IMR-90 (cell line): ENCODE measurements at places on chromosomes 13 and 19.

- no peak for DNase-seq
These were observed 51.6 kb downstream of the SERP2 start for GRCh38 chr13:44425041-44425814.

DNA sequence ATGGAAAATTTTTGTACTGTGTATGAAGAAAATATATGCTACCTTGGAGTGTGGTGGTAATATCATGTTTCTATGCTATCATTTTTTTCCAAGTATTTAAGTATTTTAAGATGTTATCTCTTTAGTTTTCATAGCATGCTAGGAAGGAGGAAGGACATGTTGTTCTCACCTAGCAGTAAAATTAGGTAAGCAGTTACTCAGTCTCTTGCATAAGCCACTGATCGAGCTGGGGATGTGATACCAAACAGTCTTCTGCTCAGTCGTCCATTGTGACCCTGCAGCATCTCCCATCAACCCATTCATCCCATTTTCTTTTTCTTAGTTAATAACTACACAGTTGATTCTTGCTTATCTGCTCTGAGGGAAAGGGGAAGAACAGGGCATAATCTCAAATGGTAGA lies 130.6 kb downstream of the KLF5 start:
- DNase-seq = no peak

DNA sequence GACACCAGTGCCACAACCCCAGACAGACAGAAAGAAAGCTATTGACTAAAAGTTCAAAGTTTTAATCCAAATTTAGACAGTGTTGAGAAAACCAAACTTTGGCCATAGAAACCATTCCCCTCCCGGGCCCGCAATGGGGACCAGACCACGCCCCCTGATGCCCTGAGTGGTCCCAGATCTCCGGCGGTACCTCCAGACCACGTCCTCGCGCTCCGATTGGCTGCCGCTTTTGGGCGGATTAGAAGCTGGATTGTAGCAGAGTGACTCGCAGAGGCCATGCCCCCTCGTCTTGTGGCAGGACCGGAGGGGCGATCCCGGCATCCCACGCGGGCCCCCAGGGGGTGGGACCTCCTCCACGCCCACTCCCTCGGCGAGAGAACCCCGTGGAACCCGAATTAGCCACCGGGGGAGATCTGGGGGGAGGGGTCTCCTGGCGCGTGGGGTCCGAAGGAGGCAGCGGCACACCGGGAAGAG lies 797 bp upstream of the HSD17B14 start:
- peak; percentile 78 for DNase-seq

GRCh38 chr19:2235381-2236063 lies 607 bp downstream of the PLEKHJ1 start:
- no peak for DNase-seq

DNA sequence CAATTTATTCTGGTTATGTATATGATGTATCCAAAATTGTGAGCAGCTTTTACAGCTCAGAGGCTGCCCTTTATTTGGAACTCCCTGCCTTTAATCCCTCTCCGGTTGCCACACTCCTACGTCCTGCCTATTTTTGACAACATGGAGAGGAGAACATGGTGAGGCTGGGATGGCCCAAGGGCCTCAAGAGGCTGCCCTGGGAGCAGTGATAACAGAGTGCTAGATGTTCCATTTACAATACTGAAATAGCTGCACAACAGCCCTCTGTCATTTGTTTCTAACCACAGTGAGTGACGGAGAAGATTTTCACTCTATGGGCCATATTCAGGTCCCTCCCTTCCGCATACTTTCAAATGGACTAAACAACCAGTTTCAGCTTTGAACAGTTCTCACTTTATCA lies 33.4 kb downstream of the STARD13 start:
- DNase-seq = no peak

GRCh38 chr19:49876422-49877019 lies 634 bp downstream of the AKT1S1 start:
- peak; percentile 99 for DNase-seq

GRCh38 chr19:48480183-48480557 lies 11.0 kb downstream of the CYTH2 start:
- no peak for DNase-seq

DNA sequence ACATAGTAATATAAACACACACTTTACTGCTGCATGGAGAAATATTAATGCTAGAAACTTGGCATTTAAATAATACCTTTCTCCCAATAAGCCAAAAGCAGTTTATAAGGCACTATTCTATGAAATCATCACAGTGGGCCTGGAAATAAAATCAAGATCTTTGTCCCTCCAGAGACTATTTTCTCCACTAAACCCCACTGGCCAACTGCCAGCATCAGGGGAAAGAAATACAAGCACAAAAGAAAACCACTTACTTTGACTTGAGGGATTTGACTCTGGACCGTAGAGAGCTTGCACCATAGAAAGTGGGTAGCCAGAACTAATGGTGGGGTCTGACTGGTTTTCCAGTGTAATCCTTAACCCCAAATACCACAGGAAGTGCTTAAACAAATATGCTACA lies 71.9 kb downstream of the DCLK1 start:
- DNase-seq = no peak

- peak; percentile 80 for DNase-seq
These were observed 16.1 kb upstream of the TPP2 start for GRCh38 chr13:102580552-102581169.

- DNase-seq = no peak
These were observed 353.4 kb downstream of the OLFM4 start for GRCh38 chr13:53382008-53382407.

- no peak for DNase-seq
These were observed 10.8 kb downstream of the EDNRB start for GRCh38 chr13:77907666-77908341.

DNA sequence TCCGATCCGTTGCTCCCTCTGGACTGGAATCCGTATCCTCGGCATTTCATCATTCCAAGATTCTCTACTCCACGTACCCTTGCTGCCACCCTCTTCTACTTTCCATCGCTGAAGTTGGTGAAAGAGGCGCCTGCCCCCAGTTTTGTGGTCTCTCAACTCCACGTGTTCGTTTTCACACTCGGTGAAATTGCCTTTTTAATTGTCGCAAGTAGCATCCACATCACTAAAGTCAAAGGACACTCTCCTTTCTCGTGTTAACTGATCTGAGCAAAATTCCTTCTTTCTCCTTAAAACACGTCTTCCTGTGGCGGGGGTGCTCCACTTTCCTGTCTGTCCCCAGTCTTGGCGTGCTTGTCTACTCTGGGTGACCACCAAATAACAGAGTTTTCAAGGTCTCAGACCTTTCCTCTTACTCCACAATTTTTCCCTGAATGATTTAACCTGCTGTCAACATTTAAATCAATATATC lies 1.1 kb upstream of the TMTC4 start:
- no peak for DNase-seq
